ENCODE measurements at places on chromosomes 3 and 15.

DNA sequence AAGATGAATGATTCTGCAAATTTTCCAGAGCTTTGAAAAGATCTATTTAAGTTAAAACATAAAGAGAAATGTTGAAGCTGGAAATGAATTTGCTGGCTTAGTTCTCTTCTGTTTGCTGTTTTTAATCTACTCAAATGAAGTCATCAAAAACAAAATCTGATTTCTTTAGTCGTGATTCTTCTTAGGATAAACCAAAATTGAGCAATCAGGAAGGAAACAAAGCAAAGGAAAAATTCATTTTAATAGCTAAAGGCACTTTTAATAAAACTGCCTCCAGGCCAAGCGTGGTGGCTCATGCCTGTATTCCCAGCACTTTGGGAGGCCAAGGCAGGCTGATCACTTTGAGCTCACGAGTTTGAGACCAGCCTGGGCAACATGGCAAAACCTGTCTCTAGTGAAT, 91.2 kb downstream of the DUT start:
- no peak for DNase-seq

DNA sequence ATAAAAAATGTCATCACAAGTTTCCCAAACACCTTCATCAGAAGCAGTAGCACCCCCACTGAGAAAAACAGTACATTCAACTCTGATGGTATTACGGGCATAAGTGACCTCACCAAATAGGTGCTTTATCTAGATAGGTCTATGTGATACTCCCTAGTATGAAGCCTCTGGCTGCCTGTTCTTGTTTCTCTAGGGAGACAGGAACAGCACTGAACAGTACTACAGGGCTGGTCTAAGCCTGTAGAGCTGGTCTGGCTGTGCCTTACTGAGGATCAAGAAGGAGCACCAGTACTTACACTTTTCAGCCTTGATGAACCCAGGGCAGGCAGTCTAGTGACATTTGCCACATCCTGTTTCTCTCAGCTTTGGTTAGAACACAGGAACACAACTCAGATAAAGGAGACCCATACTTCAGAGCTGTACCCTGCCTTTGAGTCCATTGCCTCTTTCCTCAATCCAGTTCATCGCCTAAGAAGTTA, 35.9 kb downstream of the OXNAD1 start:
- no peak for DNase-seq

GRCh38 chr15:67879440-67880129, 39.7 kb upstream of the RNU6-1 start:
- DNase-seq: no peak

- DNase-seq: no peak
These were observed 5.5 kb downstream of the SSUH2 start for GRCh38 chr3:8638994-8639658.

DNA sequence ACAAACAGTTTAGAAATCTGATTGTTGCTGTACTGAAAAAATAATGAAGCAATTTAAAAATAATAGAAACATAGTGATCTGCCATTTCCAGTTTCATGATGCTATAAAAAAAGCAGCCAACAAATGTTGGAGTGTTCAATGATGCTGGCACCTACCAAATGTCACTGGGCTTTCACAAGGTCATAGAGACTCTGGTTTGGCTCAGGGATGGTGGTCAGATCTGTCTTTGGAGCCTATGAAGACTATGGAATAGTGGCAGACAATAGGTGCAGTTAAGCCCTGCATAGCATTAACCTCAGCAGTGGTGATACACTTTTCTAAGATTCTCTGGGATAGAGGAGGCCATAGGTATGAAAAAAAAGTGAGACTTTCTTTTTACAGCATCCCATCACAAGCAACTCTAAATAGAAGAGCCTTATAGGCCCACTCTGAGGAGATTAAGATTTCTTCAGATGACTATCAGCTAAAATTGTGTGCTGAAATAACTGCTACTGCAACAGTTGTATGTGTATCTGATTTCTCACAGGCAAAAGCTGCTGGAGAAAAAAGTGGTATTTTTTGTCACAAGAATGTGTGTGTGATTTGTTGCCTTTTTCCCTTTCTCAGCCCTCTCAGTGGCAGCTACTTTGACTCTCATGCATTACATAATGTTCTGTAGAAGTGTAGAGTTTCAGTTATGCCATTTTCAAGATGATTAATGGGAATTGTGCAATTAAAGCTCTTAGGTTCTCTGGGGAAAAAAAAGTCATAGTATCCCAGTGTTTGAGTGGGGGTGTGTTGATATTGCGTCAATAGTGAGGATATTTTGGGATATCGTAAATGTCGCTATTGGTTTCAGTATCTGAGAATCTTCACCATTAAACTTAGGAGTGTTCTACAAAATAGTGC, 137.4 kb downstream of the MBNL1 start:
- DNase-seq: no peak

DNA sequence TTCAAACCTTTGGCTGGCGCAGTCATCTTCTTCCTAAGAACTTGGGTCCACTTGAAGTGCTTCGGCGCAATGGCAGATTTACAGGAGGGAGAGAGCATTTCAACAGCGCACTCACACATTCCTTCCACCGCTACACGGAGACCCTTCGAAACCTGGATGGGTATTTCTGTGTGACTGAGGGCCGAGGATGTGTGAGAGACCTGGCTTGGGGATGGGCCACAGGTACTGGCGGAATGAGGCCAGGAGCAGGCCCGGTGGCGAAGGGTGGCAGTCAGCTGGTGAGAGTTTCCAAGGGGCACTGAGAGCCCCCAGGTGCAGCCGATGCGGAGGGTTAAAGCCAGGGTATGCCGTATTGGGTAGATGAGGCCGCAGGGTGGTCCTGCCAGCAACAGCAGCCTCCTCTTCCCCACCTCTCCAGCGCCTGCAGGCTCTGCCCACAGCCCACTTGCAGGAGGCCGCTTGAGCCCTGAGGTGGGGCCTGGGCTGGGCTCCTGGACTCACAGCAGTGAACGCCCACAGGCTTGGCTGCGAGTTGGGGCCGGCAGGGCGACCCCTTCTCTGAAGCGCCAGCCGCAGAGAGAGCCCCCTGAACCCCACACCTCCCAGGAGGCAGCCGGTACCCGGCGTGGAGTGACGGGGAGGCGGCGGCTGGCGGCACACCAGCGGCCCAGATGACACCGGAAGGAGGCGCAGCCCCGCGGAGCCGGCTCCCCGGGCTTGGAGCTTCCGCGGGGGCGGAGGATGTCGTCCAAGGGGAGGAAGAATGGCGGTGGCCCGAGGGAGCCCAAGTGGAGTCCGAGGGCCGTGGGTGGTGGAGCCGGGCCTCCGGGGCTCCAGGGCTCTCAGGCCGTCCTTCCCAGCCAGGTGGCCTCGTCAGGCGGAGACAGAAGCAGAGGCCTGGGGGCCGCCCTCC, 166.5 kb downstream of the NSMCE3 start:
- no peak for DNase-seq

- no peak for DNase-seq
These were observed 21.2 kb downstream of the CCR8 start for GRCh38 chr3:39350714-39351113.

GRCh38 chr3:44918087-44918486, 43.7 kb downstream of the TGM4 start:
- no peak for DNase-seq

- DNase-seq: no peak
These were observed 230.0 kb downstream of the ADAMTS9 start for GRCh38 chr3:64457811-64458210.

- no peak for DNase-seq
These were observed 73.6 kb downstream of the TM4SF4 start for GRCh38 chr3:149547954-149548668.

GRCh38 chr3:51984269-51984647, 923 bp downstream of the ACY1 start:
- DNase-seq: no peak

- no peak for DNase-seq
These were observed 73.0 kb downstream of the OXNAD1 start for GRCh38 chr3:16337856-16338540.

DNA sequence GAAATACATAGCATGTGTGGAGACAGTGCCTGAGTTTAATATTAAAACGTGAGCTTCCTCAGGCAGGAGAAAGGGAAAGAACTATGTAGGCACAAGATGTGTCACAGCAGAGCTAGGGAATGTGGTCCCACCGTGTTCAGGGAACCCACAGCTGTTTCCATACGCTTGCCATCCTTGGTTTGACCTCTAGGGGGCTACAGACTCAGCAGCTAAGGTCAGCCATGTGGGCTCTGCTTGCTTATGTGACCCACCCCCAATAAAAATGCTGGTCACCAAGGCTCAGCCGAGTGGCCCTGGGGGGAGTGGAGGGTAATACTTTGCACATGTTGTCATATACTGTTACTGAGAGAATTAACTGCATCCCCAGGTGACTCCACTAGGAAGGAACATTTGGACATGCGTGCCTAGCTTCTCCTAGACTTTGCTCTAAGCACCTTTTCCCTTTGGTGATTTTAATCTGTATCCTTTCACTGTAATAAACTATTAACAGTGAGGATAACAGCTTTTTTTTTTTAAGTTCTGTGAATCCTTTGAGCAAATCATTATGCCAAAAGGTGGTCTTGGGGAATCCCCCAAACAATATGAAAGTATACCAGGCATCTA, 3.3 kb downstream of the TUBGCP5 start:
- no peak for DNase-seq

DNA sequence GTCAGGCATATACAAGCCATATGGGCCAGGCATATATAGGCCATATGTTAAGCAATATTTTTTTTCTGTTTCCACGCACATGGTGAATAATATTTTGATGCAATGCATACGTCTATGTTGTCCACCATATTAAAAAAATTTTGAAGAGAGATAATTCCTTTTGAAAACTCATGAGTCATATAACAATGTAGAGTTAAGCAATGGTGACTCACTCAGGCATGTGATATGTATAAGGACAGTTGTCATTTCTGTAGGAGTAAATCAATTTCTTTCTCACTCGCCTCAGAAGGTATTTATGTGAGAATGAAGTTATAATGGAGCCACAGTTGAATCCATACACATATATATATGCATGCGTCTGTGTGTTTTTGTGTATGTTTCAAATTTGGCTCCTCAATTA, 272.6 kb downstream of the EPHA3 start:
- DNase-seq: no peak

DNA sequence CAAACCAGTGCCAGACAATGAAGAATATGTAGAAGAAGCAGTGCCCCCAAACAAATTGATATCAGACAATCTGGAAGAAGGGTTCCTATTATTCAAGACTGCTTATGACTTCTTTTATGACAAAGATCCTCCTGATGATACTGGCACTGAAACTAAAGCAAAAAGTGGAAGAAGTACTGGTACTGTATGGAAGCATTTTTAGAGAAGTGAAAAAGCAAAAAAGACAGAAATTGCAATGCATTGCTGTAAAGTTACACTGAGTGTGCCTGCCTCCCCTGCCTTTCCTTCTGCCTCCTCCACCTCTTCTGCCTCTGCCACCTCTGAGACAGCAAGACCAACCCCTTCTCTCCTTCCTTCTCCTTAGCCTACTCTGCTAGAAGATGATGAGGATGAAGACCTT, 167.6 kb downstream of the PLCL2 start:
- no peak for DNase-seq

DNA sequence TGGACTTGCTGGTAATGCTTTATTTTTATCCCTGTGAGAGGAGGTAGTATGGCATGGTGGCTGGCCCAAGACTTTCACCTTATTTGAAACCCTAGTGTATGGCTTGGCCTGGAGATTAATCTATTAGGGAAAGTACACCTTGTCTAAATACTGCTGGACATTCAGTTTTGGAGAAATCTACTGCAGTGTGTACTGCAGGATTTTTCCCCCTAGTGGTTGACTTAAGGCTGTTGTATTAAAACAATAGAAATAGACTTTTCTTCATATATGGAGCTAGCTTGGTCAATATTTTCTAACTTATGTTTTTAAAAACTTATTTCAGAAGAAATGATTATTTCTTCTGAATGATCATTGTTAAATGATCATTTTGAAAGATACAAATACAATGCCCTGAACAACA, 13.9 kb upstream of the SLITRK3 start:
- DNase-seq: no peak

GRCh38 chr15:70127288-70127746, 29.6 kb upstream of the TLE3 start:
- DNase-seq: no peak

GRCh38 chr15:74326746-74327145, 40.7 kb downstream of the CYP11A1 start:
- no peak for DNase-seq

GRCh38 chr3:177823701-177824189, 626.5 kb upstream of the TBL1XR1 start:
- DNase-seq: no peak

- no peak for DNase-seq
These were observed 195.4 kb upstream of the LPP start for GRCh38 chr3:187958432-187959003.

- no peak for DNase-seq
These were observed 74.2 kb upstream of the SATB1 start for GRCh38 chr3:18499301-18499700.

DNA sequence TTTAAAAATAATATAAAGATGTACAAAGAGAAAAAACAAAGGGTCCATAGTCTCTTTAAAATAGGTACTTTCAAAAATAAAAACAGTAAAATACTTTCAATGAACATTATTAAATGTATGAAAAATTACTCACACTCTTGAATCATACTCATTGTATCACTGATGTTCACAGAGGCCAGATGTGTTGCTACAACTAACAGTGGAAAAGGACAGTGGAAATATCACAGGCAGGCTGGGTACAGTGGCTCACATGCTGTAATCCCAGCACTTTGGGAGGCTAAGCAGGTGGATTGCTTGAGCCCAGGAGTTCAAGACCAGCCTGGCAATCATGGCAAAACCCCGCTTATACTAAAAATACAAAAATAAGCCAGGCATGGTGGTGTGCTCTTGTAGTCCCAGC, 26.8 kb downstream of the NPHP3 start:
- no peak for DNase-seq

GRCh38 chr3:25789596-25790556, at the start of gene OXSM:
Gene OXSM (plus strand): TSS chr3:25790090. CDS start chr3:25791021, 931 bp downstream.
- peak; percentile 45 for DNase-seq

DNA sequence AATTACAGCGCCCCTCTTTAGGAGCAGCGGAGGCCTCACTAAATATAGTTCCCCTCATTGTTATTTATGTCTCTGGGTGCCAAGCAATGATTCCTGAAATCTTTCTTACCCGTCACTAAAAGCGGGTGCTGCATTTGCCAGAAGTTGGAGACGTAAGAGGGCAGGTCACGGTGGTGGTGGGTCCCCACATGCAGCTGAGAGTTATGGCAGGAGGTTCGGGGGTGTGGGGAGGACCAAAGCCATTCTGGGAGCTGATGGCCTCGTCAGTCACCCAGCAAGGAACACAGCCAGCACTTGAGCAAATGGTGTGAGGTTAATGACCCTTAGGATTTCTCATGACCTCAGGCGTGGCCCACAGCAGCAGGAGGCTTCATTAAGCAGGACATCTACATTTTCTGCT, 129.2 kb downstream of the RAB11A start:
- no peak for DNase-seq

- DNase-seq: no peak
These were observed 3.6 kb downstream of the FYTTD1 start for GRCh38 chr3:197753263-197753662.

GRCh38 chr3:182121401-182121800, 409.7 kb downstream of the SOX2 start:
- peak; percentile 57 for DNase-seq

DNA sequence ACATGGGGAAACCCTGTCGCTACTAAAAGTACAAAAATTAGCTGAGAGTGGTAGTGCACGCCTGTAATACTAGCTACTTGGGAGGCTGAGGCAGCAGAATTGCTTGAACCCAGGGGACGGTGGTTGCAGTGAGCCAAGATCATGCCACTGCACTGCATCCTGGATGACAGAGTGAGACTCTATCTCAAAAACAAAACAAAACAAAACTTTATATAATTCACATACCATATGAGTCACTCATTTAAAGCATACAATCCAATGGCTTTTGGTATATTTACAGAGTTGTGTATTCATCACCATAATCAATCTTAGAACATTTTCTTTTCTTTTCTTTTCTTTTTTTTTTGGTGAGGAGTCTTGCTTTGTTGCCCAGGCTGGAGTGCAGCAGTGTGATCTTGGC, 8.7 kb downstream of the PXK start:
- DNase-seq: no peak

All from DMS153 (cell line).